ENCODE measurements at places on chromosomes 6 and 20.

GRCh38 chr6:161840380-161840779 is 566.5 kb upstream of the AGPAT4 start:
- DNase-seq: no peak

DNA sequence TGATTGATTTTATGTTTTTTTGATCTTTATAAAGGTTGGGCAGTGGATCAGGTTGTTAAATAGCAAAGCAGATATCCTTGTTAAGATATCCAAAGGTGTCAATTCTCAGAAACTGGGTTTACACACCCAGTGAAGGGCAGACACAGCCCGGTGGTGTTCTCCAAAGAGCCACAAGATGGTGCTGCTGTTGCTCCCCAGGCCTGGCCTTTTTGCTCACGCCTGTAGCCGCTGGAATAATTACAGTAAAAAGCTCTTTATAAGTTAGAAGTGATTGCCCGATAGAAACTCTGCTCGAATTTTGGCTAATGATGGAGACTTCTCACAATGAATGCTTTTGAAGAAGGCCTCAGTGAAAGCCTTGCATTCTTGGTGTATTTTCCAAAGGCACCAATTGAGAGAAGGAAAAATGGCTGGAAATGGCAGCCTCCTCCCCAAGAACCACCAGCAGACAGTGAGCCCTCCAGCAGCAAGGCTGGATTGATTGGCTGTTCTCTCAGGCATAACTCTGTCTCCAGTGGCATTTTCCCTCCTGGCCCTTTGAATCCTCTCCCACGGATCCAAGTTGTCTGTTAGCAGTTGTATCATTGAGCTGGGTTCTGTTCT is 120.5 kb upstream of the CHD6 start:
- no peak for DNase-seq

DNA sequence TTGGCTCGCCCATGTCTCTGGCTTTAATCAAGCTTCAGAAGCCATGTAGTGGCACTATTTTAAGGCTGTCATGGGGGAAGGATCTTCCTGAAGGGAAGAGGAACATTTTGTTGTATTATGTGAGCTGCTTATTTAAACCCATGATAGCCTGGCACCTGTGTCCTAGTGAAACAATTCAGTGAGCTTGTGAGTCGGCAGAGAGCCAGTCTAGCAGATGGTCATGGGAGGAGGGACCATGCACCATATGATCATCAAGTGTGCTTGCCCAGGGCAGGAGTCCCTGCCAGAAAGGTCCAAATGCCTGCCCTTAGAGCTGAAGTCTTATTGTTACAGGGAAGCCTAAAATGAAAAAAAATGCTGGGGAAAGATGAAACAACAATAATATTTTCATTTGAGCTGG is 132.9 kb downstream of the PRDM13 start:
- no peak for DNase-seq

DNA sequence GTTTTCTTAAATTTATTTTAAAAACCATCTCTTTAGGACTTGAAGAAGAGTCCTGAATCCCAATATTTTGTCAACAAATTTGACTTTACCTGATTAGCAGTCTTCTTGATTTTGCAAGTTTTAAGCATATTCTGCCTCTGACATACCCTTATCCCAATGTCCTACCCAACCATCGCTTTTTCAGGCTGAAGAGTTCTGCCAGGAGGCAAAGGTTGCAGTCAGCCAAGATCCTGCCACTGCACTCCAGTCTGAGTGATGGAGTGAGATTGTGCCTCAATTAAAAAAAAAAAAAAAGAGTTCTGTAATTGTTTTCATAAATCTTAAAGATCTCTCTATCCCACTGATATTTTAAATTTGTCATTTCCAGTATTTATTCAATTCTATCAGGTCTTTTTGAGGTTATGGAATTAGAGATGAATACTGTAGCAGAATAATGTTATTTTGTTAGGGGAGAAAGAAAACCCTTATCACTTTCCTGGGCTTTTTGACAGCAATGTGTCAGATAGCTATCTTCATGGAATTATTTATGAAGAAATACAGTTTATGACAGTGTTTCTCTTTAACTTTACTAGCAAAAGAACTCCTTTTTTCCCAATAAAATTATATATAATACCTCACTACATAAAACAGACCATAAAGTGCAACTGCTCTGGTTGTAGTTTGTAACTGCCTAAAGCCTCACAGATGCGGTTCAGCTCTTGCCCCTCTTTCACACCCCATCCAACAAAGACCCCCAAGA is 78.2 kb downstream of the IBTK start:
- DNase-seq: no peak

DNA sequence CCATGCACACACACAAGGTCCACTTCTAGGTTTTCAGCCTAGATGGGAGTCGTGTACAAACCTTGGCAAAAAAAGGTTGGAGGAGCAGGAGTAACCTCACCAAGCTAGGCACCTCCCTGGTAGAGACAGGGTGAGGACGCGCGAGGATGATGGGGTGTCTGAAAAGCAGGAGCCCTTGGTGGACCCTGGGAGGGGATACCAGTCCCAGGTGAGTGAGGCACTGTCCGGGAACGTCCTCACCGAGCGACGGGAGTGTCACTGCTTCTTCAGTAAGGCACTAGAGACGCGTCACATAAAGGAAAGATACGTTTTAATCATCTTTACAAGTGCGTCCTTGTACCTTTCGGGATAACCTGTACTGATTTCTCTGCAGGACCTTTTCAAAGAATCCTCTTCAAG is 29.4 kb upstream of the ZBP1 start:
- DNase-seq: no peak

- DNase-seq: no peak
These were observed 123.9 kb downstream of the COL12A1 start for GRCh38 chr6:75081921-75082320.

DNA sequence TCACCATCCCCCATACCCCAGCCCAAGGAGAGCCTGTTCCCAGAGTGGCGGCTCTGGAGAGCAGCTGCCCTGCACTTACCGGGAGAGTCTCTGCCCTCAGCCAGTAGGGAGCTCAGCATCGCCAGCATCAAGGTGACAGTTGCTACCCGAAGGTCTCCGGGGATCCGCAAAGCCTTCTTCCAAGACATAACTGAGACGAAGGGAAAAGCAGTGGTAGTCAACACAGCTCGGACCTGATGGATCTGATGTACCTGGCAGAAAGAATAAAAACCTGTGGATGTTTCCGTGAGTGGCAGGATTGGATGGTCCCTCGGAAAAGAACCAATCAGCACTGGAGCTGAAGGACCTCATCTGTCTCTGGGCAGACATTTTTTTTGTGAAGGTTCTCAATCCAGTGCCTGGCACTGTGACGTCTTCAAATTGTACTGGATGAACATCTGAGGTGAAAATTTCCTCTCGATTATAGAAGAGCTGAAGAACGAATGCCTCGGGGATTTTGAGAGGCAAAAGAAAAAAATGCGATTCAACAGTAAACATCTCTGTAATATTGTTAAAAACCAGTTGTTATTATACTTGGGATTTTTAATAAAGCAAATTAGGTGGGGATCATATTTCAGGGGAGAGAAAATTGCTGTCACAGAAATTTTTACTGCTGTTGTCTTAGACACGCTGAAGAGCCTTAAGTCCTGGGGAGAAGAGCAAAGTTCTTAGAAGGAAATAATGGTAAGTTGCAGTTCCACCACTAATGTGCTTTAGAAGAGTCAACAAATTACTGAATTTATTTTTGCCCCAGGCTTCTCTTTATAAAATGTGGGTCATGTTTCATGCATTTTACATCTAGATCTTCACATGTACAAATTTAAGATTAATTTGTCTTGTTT is at the start of gene HLA-DQB1:
HLA-DQB1 (minus strand) TSS at position 238 of the 881 bp plus-strand sequence; CDS start at position 188, 50 bp downstream.
- no peak for DNase-seq

DNA sequence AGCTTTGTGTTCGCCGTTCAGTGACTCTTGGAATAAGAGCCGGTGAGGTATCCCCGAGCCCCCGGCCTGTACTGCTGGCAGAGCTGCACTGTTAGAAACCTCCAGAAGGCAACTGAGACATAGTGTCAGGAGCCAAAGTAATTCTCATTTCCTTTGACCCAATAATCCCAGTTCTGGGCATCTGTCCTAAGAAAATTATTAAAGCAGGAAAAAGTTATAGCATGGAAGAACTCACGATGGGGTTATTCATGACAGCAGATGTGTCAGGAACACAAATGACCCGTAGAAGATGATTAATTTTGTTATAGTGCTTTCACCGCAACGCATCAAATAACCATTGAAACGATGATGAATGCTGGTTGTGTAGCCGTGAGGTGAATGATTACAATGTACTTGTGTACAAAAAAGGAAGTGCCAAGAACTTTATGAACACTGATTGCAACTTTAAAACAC is 20.3 kb downstream of the CYP21A2 start:
- no peak for DNase-seq

GRCh38 chr20:54054516-54054915 is 15.9 kb downstream of the BCAS1 start:
- no peak for DNase-seq

DNA sequence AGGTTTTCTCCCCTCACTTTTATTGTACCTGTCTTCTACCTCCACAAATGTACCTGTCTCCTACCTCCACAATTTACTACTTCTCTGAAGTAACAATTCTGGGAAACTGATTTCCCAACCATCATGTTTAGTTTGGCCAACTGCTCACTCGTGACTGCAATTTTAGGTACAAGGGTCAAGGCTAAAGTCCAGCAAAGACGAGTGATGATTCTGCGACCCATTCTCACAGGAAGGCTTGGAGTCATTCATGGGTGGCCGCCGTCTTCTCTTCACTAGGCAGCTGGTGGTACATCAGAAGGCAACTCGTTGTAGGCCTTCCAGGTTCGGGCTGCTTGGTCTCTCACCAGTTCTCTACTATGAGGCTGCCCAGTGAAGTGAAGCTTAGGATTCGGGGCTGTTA is 483.8 kb upstream of the JARID2 start:
- DNase-seq: no peak

- DNase-seq: no peak
These were observed 226.6 kb downstream of the MYLK4 start for GRCh38 chr6:2524090-2524489.

DNA sequence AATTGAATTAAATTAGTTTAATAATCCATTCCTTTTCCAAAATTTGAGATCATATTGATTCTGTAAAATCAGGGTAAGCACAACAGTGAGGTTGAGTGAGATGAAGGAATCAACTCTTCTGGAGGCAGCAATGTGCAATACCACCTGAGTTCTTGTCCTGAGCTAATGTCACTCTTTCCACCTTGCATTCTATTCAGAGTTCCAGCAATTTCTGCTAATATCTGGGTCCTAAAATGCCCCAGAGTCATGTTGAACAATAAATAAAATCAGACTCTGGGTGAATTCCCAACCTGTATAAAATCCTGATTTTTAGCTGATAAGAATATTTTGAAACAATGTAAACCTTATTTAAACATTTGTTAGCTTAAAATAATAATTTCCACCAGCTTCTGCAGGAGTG is 590.8 kb upstream of the ADGRB3 start:
- no peak for DNase-seq

- DNase-seq: no peak
These were observed 653.6 kb upstream of the FLRT3 start for GRCh38 chr20:14991023-14991422.

DNA sequence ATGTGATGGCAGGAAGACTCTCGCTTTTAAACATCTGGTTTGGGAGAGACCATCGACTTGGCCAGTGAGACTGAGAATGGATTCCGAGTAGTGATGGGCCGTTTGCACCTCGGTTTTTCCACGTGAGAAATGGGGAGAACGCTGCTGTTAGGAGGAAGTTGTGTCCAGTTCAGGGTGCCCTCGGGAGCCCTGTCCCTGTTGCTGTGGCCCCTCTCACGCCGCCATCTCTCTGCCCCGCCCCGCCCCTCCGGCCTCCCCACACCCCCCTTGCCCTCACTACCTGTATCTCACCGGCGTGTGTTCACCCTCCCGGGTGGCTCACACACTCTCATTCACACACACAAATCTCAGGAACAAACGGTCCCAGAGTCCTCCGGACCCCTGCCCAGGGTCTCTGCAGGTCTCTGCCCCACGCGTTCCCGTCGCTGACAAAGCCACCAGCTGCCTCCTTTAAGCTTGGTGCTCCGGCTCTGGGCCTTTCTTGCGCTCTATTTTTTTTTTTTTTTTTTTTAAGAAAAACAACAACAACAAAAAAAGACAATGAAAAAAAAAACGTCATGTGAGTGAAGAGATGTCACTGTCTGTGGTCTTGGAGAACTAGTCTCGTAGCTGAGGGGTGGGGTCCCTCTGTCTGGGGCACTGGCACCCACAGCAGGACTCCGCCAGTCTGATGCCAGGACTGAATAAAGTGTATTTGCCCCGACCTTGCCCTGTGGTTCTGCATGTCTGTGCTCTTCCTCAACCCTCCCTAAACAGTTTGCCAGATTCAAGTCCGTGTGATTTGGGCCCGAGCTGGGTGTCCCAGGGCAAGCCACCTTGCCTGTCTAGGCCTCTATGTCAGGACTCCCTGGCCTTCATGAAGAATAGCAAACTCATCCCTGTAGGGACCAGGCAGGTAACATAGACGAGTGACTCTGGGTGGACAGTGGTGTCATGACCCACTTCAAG is 2.9 kb downstream of the SOX12 start:
- no peak for DNase-seq

- DNase-seq: peak; percentile 59
These were observed 109.4 kb upstream of the EMILIN3 start for GRCh38 chr20:41476013-41476441.

- no peak for DNase-seq
These were observed 104.5 kb upstream of the RNF24 start for GRCh38 chr20:4119854-4120209.

- no peak for DNase-seq
These were observed 41.3 kb upstream of the ZMYND8 start for GRCh38 chr20:47397652-47398301.

- DNase-seq: no peak
These were observed 137.9 kb downstream of the CDH26 start for GRCh38 chr20:60096166-60096565.

DNA sequence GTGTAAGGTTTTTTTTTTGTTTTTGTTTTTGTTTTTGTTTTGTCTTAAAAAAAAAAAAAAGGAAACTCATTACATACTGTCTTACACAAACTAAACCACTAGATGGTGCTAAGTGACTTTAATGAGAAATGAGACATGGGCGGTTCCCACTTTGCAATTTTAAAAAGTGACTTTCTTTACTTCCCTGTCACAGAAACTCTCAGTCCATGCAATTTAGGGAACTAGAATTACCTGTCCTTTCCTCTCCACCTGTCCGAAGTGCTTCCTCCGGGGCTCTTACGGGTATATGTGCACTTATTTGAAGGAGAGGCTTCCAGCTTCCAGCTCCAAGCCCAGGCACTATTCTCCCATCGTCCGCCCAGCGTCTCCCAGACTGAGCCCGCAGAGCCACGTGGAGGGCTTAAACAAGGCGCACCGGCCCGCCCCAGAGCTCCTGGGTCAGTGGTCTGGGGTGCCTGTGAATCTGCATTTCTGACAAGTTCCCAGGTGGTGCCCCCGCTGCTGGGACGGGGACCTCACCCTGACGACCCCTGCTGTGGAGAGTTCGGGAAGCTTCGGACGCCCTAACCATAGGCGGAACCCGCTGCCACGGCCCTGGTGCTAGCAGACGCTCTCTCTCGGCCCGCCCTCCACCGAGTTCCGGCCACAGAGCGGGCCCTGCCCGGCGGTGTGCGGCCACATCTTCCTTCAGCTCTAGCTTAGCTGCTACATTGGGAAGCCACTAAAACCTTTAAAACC is 26.1 kb downstream of the BFSP1 start:
- no peak for DNase-seq

DNA sequence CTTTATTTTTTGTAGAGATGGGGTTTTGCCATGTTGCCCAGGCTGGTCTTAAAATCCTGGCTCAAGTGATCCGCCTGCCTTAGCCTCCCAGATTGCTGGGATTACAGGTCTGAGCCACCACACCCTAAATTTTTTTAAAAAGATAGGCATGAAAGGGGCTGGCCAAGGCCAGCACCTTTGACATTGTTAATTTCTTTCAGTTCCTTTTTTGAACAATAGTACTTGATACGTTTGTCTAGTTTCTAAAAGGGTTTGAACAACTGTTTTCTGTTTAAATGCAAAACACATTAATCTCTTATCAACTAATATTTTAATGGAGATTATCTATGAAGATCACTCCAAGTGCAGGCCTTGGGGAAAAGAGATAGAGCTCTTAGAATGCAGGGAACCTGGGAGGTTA is 37.6 kb upstream of the PTPRK start:
- no peak for DNase-seq

Data from NCI-H2081 treated with DMSO at 0.1 percent for 48 hours (cell line).